ENCODE measurements at places on chromosomes 2 and 18. TPM values are rescaled to one million over a fixed set of nuclear protein-coding genes. Genes with fewer than 3 reads are reported as not detected.

Gene OBSL1
- 26.6 TPM for total RNA-seq

Gene DNMT3A
- 13.5 TPM for total RNA-seq

Gene FER1L5
- total RNA-seq, result not detected

Gene PMAIP1
- total RNA-seq, result 17.6 TPM

Gene SLC38A11
- total RNA-seq, result not detected

Gene COBLL1
- 1.3 TPM for total RNA-seq

Gene ITSN2
- total RNA-seq, result 19.9 TPM

Gene FAM237A
- total RNA-seq, result not detected

Gene LBX2
- total RNA-seq, result 6.2 TPM

GRCh38 chr2:215601990-215602721, 166.3 kb upstream of the FN1 start:
- no peak for DNase-seq
- no peak overlapping the region for H3K4me3 ChIP-seq
- no peak overlapping the region for H3K27ac ChIP-seq
- no peaks in the 10 kb centered on the region for H3K36me3 ChIP-seq
- no peaks in the 10 kb centered on the region for H3K27me3 ChIP-seq

- H3K4me3 ChIP-seq, result no peak overlapping the region
- H3K4me1 ChIP-seq, result no peaks in the 10 kb centered on the region
- H3K27ac ChIP-seq, result no peak overlapping the region
- H3K27me3 ChIP-seq, result no peaks in the 10 kb centered on the region
- H3K36me3 ChIP-seq, result no peaks in the 10 kb centered on the region
- no peak for DNase-seq
Measured at GRCh38 chr18:29004921-29005320, 828.0 kb upstream of the CDH2 start.

- no peak overlapping the region for H3K27ac ChIP-seq
- peaks cover 11% of the 10 kb centered on the region for H3K36me3 ChIP-seq
- no peak overlapping the region for H3K4me3 ChIP-seq
- no peaks in the 10 kb centered on the region for H3K4me1 ChIP-seq
Measured at GRCh38 chr18:79742076-79742475, 55.7 kb upstream of the KCNG2 start.

GRCh38 chr2:20348542-20348941, 2.1 kb downstream of the PUM2 start:
- peaks cover 31% of the 10 kb centered on the region for H3K4me1 ChIP-seq
- peak overlapping the region; percentile 83 for H3K4me3 ChIP-seq
- H3K36me3 ChIP-seq, result peaks cover 10% of the 10 kb centered on the region
- no peaks in the 10 kb centered on the region for H3K27me3 ChIP-seq
- peak; percentile 72 for DNase-seq
- peak overlapping the region; percentile 6 for H3K27ac ChIP-seq

- no peak overlapping the region for H3K27ac ChIP-seq
- no peaks in the 10 kb centered on the region for H3K27me3 ChIP-seq
- H3K4me1 ChIP-seq, result peaks cover 10% of the 10 kb centered on the region
- DNase-seq, result no peak
- no peak overlapping the region for H3K4me3 ChIP-seq
- peaks cover 51% of the 10 kb centered on the region for H3K36me3 ChIP-seq
Measured at GRCh38 chr2:197713271-197713670, 8.1 kb downstream of the MARS2 start.

- H3K27me3 ChIP-seq, result no peaks in the 10 kb centered on the region
- no peak for DNase-seq
- no peaks in the 10 kb centered on the region for H3K36me3 ChIP-seq
Measured at GRCh38 chr2:51511002-51511401, 479.1 kb upstream of the NRXN1 start.

- H3K27ac ChIP-seq, result no peak overlapping the region
- peaks cover 28% of the 10 kb centered on the region for H3K27me3 ChIP-seq
- DNase-seq, result no peak
- no peaks in the 10 kb centered on the region for H3K36me3 ChIP-seq
Measured at GRCh38 chr2:240638512-240639160, 13.4 kb downstream of the GPR35 start.

GRCh38 chr2:190820416-190820815, 60.2 kb upstream of the GLS start:
- DNase-seq, result no peak
- H3K4me1 ChIP-seq, result no peaks in the 10 kb centered on the region
- no peak overlapping the region for H3K4me3 ChIP-seq
- H3K27me3 ChIP-seq, result no peaks in the 10 kb centered on the region
- no peak overlapping the region for H3K27ac ChIP-seq

GRCh38 chr2:7725850-7726242, 808.6 kb downstream of the RNF144A start:
- no peak overlapping the region for H3K27ac ChIP-seq
- H3K4me3 ChIP-seq, result no peak overlapping the region
- DNase-seq, result no peak
- no peaks in the 10 kb centered on the region for H3K36me3 ChIP-seq
- no peaks in the 10 kb centered on the region for H3K4me1 ChIP-seq

DNA sequence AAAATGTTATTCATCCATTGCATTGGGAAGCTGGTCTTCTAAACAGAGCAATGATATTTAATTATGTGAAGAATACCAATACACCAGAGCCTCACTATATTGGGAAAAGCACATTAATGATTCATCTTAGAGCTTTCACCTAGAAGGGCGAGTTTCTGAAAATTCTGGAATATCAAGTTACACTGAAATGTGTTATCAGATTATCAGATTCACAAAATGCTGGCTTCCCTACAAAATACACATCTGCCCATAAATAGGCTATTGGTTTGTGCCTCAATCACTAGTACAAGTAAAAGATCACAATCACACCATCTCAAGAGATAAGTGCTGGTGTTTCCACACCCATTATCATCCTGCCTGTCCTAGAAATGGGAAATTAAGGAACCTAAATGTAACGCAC, 200.7 kb downstream of the TMEM163 start:
- peaks cover 5% of the 10 kb centered on the region for H3K27me3 ChIP-seq
- no peak overlapping the region for H3K27ac ChIP-seq
- H3K36me3 ChIP-seq, result no peaks in the 10 kb centered on the region
- H3K4me3 ChIP-seq, result no peak overlapping the region
- no peaks in the 10 kb centered on the region for H3K4me1 ChIP-seq

DNA sequence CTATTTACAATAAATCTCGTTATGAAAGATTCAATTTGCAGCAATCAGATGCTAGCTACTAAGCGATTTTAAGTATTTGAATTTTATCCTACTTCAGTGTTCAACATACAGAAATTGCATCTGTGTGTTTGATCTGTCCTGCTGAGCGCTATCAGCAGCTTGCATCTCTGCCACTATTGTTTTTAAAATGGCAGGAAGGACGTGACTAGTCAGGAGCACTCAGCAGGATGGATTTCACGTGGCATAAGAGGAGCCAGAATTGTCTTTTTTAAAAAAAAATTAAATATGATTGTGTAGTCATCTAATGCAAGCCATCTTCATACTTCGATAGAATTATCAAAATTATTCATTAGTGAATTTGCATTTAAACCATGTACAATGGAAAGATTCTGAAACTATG, 2.8 kb upstream of the KLHL14 start:
- no peaks in the 10 kb centered on the region for H3K36me3 ChIP-seq
- H3K27ac ChIP-seq, result no peak overlapping the region
- no peaks in the 10 kb centered on the region for H3K4me1 ChIP-seq

DNA sequence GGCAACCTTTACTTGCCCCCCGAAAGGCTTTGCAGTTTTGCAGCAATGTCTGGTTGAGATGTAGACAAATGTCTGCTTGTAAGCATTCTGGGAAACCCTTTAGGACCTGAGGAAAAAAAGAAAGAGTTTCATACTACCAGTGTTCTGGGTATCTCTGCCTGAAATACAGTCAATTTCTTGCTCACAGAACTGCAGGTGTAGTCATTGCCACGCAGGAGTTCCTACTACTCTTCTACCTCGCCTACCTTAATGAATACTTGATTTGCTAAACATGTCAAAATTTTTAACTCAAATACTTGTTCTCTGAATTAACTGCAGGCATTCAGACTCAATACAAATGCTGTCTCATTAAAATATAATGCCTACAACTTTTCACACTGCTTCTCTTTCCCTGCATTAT, 56.4 kb downstream of the GCA start:
- H3K36me3 ChIP-seq, result no peaks in the 10 kb centered on the region
- H3K27ac ChIP-seq, result no peak overlapping the region
- H3K4me3 ChIP-seq, result no peak overlapping the region
- no peaks in the 10 kb centered on the region for H3K27me3 ChIP-seq

GRCh38 chr18:54983041-54983686, 23.9 kb upstream of the CCDC68 start:
- H3K27me3 ChIP-seq, result no peaks in the 10 kb centered on the region
- H3K27ac ChIP-seq, result no peak overlapping the region
- no peak overlapping the region for H3K4me3 ChIP-seq

GRCh38 chr18:9835113-9835755, 50.5 kb upstream of the TXNDC2 start:
- no peak overlapping the region for H3K4me3 ChIP-seq
- no peaks in the 10 kb centered on the region for H3K27me3 ChIP-seq
- peaks cover 7% of the 10 kb centered on the region for H3K36me3 ChIP-seq
- H3K4me1 ChIP-seq, result peaks cover 15% of the 10 kb centered on the region
- no peak for DNase-seq
- H3K27ac ChIP-seq, result no peak overlapping the region

- no peaks in the 10 kb centered on the region for H3K4me1 ChIP-seq
- H3K36me3 ChIP-seq, result no peaks in the 10 kb centered on the region
- H3K4me3 ChIP-seq, result no peak overlapping the region
- no peak overlapping the region for H3K27ac ChIP-seq
Measured at GRCh38 chr2:224069172-224069571, 30.1 kb upstream of the SERPINE2 start.

DNA sequence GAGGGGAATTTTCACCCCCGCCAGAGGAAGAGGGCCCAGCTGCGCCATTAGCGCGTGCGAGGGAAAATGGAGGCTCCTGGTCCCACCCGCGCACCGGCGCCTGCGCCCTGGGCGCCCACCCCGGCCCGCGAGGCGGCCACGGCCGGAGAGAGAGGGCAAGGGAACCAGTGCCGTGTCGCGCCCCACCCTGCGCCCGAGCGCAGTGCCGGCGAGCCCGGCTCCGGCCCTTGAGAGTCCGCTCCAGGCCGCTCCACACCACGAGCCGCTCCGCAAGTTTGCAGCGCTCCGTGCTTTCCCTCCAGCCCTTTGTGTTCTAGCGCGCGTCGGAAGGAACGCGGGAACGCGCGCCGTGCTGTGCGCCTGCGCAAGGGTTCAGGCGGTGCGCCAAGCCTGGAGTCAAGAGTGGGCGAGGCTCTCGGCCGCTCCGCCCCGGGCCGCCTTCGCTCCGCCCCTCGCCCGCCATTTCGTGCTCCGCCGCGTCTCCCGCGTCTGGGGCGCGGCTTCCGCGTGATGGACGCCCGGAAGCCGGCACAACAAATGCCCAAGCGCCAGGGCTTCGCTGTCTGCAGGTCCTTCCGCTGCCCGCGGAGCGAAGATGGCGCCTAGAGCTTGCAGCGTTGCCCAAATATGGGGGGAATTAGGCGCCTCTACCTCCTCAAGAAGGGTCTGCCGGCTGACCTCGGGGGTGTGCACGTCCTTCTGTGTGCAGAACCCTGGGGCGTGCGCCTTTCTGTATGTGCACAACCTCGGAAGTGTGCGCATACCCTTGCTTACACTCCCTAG, 46.1 kb upstream of the PTMA start:
- no peaks in the 10 kb centered on the region for H3K27me3 ChIP-seq
- no peaks in the 10 kb centered on the region for H3K36me3 ChIP-seq
- peak; percentile 73 for DNase-seq

DNA sequence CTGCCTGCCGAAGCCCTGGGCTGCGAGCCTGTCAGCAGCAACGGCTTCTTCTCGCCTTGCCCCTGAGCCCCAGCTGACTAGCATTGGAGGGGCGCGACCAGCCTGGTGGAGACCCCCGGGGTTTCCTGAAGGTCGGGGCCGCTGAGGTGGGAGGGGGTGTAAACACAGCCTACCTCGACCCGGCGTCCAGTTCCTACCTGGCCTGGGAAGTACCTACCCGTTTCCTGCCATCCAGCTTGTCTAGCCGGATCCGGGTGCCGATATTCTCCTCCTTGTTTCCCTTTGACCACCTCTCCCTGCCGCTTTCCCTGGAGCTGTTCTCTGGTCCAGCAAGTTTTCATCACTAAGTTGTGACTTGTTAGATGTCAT, 511 bp downstream of the MOB4 start:
- peaks cover 4% of the 10 kb centered on the region for H3K36me3 ChIP-seq
- no peaks in the 10 kb centered on the region for H3K27me3 ChIP-seq
- peak overlapping the region; percentile 92 for H3K4me3 ChIP-seq
- peak overlapping the region; percentile 89 for H3K27ac ChIP-seq
- peak; percentile 19 for DNase-seq

DNA sequence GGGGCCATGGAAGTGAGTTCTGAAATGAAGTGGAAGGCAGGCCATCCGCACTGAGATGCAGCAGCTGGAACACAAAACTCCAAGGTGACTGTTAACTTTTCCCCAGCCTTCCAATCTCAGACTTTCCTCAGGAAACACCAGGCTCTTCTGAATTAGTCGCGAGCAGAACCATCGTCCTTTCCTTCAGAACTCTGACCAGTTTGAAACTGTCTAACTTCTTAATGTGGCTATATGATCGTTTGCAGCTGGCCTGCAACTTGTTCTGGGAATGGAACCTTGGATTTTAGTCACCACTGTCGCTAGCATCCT, 620 bp upstream of the RPL37A start:
- peak overlapping the region; percentile 83 for H3K4me3 ChIP-seq
- peak overlapping the region; percentile 86 for H3K27ac ChIP-seq
- H3K36me3 ChIP-seq, result peaks cover 41% of the 10 kb centered on the region
- peaks cover 2% of the 10 kb centered on the region for H3K4me1 ChIP-seq

- no peak overlapping the region for H3K27ac ChIP-seq
- no peak overlapping the region for H3K4me3 ChIP-seq
- no peaks in the 10 kb centered on the region for H3K27me3 ChIP-seq
- H3K36me3 ChIP-seq, result no peaks in the 10 kb centered on the region
- no peak for DNase-seq
Measured at GRCh38 chr18:44987371-44987770, 306.7 kb downstream of the SETBP1 start.

DNA sequence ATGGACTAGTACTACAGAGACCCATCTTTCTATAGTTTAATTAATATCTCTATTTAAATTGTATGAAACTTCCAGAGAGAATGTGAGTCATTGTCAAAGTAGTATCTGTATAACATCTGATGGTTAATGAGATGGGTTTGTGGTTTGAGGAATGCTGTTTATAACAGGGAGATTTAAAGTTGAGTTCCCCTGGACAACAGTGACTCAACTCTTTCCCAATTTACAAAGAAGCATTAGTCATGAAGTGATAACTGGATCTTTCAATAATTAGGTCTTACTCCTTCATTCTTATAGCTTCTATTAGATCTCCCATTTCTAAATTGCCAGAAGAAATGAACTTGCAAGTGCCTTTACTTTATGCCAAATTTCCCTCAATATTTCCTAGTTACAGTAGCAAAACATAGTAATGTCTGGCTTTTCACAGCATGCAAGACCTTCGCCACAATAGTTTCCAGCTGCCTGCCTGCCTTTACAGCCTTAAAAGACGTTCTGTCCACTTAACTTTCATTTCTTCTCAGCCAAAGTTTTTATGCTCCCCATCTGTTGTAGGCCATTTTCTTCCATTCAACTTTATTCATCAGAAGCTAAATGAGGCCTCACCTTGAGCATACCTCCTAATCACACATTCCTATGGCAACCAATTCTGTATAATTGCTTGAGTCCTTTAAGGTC, 47.7 kb upstream of the WDR75 start:
- DNase-seq, result no peak
- H3K4me3 ChIP-seq, result no peak overlapping the region
- no peak overlapping the region for H3K27ac ChIP-seq
- no peaks in the 10 kb centered on the region for H3K36me3 ChIP-seq
- no peaks in the 10 kb centered on the region for H3K27me3 ChIP-seq

GRCh38 chr2:68466361-68466777, 725 bp downstream of the FBXO48 start:
- H3K4me3 ChIP-seq, result peak overlapping the region; percentile 76
- H3K36me3 ChIP-seq, result no peaks in the 10 kb centered on the region
- no peaks in the 10 kb centered on the region for H3K27me3 ChIP-seq
- DNase-seq, result peak; percentile 38

GRCh38 chr18:61921621-61922235, 28.9 kb upstream of the RNF152 start:
- DNase-seq, result no peak
- no peaks in the 10 kb centered on the region for H3K27me3 ChIP-seq
- H3K36me3 ChIP-seq, result no peaks in the 10 kb centered on the region
